ENCODE measurements at places on chromosomes 5 and 9. TPM values are rescaled to one million over a fixed set of nuclear protein-coding genes. Genes with fewer than 3 reads are reported as not detected.
A peak's percentile ranks its signal among the peaks of the same experiment; 100 is the strongest.

DNA sequence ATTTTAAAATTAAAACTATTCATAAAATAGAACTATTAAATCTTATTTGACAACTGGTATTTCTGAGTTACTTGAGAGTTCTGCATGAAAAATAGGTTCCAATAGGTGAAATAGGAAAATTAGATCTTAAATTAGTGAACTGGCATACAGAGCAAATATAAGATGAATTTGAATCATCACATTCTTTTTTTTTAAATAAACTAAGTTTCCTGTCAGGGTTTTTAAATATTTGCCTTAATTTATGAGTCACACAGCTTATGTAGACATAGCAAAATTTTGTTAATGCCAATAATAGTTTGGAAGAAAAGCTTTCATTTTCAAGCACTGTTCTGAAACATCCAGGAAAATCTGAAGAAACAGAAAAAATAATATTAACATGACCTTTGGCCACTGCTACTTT is 311.7 kb upstream of the HAPLN1 start:
- no peak for DNase-seq

GRCh38 chr5:65812648-65813047 is 90.6 kb downstream of the NLN start:
- DNase-seq = no peak

DNA sequence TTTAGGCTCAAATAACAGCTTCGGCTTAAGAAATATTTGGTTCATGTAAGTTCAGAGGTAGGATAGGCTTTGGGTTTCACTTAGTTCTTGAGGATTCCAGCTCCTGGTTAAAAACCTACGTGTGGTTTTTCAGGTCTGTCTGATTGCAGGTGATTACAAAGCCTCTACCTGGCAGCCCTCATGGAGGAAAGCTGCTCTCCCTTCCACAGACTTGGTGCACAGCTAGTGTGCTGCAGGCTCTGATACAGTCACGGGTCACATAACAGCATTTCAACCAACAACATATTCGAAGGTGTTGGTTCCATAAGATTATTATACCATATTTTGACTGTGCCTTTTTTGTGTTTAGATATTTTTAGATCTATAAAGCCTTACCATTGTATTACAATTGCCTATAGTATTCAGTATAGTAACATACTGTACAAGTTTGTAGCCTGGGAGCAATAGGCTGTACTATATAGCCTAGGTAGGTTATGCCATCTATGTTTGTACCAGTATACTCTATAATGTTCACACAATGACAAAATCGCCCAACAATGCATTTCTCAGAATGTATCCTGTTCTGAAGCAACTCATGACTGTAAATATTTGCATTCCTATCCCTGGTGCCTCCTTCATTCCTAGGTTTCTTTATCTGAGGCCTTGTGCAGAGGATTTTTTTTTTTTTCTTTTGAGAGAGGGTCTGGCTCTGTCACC is 8.0 kb upstream of the DCP2 start:
- DNase-seq = no peak

DNA sequence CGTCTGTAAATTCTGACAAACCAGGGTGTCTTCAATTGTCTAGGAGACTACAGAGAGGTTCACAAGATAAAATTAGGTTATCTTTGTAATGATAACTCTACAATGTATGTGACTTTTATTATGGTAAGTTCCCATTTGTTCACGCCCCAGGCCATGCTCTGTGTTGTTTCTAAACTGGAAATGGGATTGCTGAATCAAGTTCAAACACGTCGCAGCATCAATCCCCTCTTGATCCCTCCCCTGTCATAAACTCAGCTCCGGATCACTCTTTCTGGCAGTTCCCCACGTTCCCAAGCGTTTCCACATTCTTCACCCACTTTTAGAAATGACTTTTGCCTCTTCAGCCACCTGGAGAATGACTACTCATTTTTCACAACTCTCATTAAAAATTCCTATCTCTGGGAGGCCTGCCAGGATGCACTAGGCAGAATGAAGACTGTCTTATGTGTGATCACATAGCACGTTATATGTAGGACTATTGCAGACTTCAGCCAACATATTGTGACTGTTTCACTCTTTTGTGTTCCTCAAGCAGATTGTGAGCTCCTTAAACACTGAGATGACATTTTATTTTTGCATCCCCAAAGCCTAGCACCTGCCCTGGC is 1124.2 kb upstream of the WWC1 start:
- DNase-seq = no peak

- DNase-seq = no peak
Measured at GRCh38 chr5:137401946-137402345, 97.2 kb downstream of the SPOCK1 start.

DNA sequence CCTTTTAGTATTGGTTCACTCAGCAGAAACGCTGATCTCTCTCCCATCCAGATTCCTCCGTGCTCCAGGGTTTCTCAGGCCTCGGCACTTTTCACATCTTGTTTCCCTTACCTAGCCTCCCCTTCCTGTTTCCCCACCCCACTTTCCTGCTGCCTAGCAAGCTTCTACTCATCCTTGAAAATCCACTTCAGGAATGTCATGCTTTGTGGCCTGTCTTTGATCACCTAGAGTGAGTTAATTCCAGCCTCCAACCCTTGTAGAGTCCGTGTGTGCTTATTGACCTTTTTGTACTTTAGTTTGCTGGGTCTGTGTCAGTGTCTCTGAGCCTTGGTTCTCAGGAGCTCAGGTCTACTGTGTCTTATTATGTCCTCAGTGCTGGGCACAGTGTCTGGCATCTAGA is 116.6 kb downstream of the AOPEP start:
- no peak for DNase-seq

DNA sequence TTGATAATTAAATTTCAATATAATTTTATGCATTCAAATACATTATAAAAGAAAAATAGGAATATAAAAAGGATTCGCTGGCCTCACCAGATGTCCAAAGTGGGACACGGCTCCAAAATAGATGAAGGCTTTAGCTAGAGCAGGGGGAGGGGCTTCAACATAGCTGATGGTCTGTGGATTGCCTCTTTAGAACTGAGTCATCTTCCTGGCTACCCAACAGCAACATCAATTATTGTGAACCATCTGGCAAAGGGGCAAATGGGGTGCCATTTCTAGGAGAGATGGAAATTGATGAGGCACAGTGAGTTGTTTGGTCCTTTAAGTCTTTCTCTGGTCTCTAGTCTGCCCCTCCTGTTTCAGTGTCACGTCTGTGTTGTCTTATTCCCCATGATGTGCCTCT is 44.2 kb upstream of the CD180 start:
- DNase-seq = no peak

DNA sequence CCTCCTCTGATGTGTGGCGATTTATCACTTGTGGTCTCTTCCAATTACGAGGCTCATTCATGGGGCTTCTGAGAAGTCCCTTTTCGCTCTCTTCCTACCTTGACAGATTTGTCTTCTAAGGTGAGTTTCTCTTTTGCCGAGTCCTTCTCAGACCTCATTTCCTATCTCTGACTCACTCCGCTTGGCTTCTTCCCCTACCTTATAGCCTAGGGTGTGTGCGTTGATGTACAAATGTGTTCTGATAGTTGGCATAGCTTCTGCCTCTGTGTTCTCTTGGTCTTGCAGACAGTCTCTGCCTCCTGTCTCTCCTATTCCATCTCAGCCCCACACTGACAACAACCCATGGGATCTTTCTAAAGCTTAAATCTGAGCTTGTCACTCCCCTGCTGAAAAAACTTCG is 56.9 kb upstream of the SHB start:
- no peak for DNase-seq

DNA sequence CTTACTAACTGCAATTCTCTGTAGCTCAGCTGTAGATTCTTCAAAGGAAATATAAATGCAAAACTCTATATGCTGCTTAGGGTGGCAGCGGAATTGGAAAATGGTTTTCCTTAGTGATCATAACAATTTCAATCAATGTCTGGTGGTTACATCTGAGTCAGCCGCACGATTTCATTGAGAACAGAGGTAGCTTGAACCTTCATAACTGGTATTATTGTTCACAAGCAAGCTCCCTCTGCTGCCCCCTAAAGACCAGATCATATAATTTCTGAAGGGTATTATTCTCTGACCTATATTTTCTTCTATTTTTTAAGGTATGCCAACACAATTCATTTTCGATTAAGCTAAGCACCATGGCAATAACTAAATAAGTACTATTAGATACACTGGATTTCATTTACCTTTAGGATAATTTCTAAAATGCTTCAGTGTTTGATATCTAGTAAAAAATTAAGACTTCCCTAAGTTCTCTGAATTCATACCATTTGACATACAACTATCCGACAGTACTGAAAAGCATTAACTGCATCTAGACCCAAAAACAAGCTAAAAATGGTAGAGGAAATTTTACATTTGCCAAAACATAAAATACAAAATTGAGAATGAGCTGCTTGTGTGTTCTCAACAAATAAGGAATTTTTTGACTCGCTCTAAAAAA is 181.1 kb upstream of the SPEF2 start:
- DNase-seq = no peak

- peak; percentile 5 for DNase-seq
Measured at GRCh38 chr9:6413365-6414246, 607 bp downstream of the UHRF2 start.

DNA sequence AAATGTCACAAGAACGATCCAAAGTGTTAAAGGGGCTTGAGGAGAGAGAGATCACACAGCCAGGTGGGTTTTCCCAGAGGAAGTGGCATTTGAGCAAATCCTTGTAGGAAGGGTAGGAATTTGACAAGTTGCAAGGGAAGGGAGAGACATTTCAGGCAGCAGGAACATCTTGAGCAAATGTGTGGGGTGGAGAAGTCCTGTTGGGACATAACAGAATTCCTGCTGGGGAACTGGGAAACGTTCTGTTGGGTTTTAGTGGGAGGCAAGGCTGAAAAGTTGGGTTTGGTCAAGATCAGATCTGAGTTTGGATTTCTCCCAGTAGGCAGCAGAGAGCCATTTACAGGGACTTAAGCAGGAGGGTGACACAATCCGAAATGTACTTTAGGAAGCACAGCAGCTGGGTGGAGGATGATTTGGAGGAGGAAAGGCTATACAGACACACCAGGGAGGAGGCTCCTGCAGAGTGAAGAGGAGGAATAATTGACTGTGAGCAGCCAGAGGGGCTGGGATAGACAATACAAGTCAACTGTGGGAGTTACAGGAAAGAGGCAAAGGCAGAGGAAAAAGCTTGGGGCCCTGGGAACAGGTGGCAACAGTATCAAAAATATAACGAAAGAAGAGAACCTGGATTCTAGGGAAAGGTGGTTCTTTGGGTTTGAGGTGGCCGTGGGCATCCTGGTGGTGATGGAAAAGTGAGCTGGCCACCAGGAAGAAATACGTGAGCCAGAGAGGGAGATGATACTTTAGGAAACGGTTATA is 3.1 kb upstream of the ZSWIM6 start:
- DNase-seq = no peak

DNA sequence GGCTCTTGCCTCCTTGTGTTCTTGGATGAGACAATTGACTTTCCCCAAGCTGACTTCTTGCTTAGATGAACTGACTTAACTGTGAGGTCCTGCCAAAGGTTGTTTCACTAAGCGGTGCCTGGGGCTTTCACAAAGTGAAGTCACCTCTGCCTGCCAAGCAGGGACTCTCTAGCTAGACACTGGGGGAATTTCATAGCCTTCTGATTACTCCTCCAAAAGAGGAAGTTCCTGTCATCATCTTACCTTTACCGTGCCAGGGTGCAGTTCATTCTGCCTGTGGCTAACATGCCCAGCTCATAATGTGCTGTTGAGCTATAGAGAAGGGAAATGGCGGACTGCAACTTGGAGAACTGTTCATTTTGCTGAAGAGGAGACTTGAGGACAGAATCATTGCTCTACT is 472.0 kb upstream of the WWC1 start:
- no peak for DNase-seq

PCDHA10 gene
- not detected for total RNA-seq

CYSRT1 gene
- total RNA-seq = 0.89 TPM

IL33 gene
- 0.25 TPM for total RNA-seq

NUTM2F gene
- total RNA-seq = not detected

CTXN3 gene
- total RNA-seq = not detected

WHRN gene
- 2.1 TPM for total RNA-seq

Data from MG63 (cell line).